ENCODE measurements at places on chromosomes 7 and 10.

DNA sequence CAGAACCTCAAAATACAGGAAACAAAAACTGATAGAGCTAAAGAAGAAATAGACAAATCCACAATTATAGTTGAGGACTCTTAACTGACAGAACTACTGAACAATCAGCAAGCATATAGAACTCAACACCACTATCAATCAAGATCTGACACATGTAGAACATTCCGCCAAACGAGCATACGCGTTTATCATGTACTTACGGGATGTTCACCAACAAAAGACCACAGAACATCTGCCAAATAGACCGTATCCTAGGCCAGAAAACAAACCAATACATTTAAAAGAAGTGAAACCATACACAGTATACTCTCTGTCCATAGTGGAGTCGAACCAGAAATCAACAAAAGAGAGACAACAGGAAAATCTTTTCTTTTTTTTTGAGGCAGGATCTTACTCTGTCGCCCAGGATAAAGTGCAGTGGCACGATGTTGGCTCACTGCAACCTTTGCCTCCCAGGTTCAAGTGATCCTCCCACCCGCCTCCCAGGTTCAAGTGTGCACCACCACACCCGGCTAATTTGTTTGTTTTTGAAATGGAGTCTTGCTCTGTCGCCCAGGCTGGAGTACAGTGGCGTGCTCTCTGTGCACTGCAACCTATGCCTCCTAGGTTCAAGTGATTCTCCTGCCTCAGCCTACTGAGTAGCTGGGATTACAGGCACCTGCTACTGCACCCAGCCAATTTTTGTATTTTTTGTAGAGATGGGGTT is 5.1 kb downstream of the GNA12 start:
- no peak for DNase-seq

DNA sequence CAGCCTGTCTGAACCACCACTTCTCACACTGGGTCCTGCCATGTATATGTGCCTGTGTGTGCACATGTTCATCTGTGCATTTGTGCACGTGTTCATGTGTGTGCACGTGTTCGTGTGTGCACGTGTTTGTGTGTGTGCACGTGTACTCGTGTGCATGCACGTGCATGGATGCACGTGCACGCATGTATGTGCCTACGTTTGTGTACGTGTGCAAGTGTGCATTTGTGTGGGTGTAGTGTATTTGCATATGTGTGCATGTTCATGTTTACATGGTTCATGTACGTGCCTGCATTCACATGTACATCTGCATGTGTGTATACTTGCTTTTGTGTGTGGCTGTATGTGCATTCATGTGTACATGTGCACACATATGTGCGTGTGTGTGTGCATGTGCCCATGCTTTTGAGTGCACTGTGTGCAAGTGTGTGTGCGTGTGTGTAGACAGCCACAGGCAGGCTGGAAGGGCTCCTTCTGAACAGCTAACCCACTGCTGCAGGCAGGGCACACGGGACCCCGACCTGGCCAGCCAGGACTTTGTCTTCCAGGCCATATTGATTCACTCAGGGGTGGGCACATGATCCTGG is 28.2 kb downstream of the SLC29A4 start:
- no peak for DNase-seq

- DNase-seq: no peak
Measured at GRCh38 chr10:70757856-70758255, 27.3 kb downstream of the TBATA start.

DNA sequence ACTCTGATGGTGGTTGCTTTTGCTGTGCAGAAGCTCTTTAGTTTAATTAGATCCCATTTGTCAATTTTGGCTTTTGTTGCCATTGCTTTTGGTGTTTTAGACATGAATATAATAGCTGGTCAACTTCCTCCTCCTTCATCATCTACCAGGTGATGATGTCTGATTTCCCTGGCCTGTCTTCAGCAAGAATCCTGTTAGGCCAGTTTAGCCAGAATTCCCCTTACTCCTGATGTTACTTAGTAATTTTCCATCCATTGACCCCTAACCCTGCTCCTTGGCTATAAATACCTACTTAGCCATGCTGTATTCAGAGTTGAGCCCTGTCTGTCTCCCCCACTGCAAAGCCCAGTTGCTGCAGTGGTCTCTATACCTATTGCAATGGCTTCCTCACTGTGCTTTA is 91.4 kb downstream of the ZNF777 start:
- no peak for DNase-seq

DNA sequence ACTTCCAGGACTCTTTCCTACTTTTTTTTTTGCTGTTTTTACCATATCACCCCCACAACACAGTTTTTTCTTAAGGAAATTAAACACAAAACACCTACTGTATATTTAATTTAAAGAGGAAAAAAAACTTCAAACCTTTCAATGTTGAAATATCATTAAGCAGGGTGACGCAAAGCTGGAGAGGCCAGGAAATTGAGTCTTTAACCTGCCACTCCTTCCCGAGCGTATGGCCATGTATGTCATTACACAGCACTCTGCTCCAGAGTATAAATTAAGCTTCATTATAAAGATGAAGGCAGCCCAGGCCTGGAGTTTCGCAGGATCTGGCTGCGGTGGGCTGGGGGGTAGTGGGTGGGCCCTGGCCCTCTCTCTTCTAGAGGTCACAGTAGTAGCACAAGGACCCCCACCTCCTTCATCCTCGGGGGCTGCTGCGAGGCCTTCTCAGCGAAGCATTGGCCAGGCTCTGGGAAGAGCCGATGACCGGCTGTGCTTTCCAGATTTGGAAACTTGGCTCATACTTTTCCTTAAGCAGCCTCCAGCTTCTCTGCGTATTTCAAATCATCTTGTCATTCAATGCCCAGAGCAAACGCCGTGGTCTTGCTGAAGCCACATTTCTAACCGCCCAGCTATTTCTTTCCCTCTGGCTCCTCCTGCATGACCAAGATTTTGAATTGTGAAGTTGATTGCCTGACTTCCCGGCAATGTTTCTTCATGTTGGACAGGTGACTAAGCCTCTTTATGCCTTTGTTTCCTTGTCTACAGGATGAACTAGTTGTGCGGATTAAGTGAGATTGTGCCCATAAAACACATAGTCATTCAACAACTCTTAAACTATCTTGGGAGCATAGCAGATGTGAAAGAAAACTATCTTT is 765.1 kb downstream of the SUGCT start:
- no peak for DNase-seq

- DNase-seq: no peak
Measured at GRCh38 chr10:77818378-77818777, 108.2 kb downstream of the DLG5 start.

DNA sequence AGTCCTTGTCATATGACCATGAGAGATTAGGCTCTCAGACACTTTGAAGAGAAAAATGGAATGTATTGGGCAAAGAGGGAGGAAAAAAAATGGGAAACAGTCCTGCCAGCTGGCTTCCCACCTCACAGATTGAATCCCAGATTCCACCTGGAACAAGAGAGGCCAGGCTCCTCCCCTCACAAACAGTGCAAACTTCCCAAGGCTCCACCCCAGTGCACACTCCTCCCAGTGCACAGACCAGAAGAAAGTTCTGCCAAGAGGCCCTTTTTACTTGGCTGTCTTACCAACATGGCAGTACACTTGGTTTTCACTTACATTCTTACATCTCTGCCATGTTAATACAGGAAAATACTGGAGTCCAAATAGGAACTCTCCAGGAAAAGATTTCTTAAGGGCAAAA is 202.3 kb downstream of the AHR start:
- DNase-seq: no peak
